ENCODE measurements at places on chromosomes 1 and 21. TPM values are rescaled to one million over a fixed set of nuclear protein-coding genes. Genes with fewer than 3 reads are reported as not detected.

The SLC35E2B gene
- total RNA-seq, result 13.6 TPM

The CAMTA1 gene
- 63.7 TPM for total RNA-seq

The COL9A2 gene
- 0.19 TPM for total RNA-seq

The BCAN gene
- not detected for total RNA-seq

The RHOU gene
- 6.1 TPM for total RNA-seq

The FAM131C gene
- total RNA-seq, result 15.5 TPM

The DNAJC6 gene
- 4.5 TPM for total RNA-seq

The USH2A gene
- total RNA-seq, result not detected

The DNALI1 gene
- not detected for total RNA-seq

The RGS4 gene
- total RNA-seq, result not detected

The SLC5A9 gene
- not detected for total RNA-seq

The XCL2 gene
- not detected for total RNA-seq

The CELA2A gene
- not detected for total RNA-seq

The TAS1R1 gene
- total RNA-seq, result not detected

The MAEL gene
- total RNA-seq, result not detected

The CPLANE2 gene
- 4.3 TPM for total RNA-seq

The NEK7 gene
- total RNA-seq, result 16.1 TPM

All from A549 treated with DMSO at 1 μM for 4 hours (cell line).